ENCODE measurements at places on chromosomes 6 and 20. TPM values are rescaled to one million over a fixed set of nuclear protein-coding genes. Genes with fewer than 3 reads are reported as not detected.

The AKIRIN2 gene
- 25.1 TPM for polyA plus RNA-seq

The GPLD1 gene
- polyA plus RNA-seq = 0.05 TPM

DNA sequence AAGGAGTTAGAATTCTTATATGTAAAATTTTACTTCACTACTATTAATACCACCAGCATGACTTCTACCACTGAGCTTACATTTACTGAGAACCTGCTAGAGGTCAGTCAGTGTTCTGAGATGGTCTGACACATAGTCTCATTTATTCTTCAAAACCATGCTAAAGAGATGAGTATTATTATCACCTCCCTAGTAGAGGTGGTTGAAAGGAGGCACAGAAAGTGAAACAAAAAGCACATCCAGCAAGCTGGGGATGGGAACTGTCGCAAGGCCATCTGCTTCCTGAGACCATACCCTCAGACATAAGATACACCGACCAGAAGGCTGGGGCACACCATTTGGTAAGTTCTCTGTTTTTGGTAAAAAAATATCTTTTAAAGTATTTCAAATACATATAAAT is 137.7 kb downstream of the INSM1 start:
- no peak for DNase-seq

- peak; percentile 77 for DNase-seq
Measured at GRCh38 chr6:32968867-32969684, 682 bp downstream of the BRD2 start.

GRCh38 chr6:72977114-72977513 is 248.2 kb downstream of the KHDC1L start:
- no peak for DNase-seq

- DNase-seq = peak; percentile 73
Measured at GRCh38 chr20:41218466-41218865, 81.1 kb downstream of the PLCG1 start.

- DNase-seq = no peak
Measured at GRCh38 chr6:138145402-138145801, 16.3 kb upstream of the ARFGEF3 start.

DNA sequence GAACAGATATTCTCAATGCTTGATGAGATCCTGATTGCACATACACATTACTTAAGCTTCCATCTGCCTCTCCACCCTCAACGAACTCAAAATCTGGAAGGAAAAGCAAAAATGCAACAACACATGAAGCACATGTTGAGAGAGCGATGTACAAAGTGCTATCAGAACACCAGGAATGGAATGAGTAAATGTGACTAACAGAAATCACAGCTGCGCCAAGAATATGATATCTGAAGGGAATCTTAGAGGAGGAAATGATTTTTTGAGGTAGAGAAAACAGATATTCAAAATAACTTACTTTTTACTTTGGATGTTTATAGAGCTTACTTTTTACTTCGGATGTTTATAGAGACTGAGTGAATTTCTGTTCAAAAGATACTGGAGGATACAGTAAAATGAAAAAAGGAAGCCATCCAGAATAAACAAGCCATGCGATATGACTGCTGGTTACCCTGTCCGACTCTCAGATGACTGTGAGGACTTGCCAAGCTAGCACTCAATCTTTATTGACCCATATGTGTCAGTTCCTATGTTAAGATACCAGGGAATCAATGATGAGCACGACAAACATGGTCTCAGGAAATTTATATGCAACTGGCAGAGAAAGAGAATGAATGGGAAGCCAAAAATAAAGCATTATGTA is 102.0 kb downstream of the SMLR1 start:
- DNase-seq = peak; percentile 91

DNA sequence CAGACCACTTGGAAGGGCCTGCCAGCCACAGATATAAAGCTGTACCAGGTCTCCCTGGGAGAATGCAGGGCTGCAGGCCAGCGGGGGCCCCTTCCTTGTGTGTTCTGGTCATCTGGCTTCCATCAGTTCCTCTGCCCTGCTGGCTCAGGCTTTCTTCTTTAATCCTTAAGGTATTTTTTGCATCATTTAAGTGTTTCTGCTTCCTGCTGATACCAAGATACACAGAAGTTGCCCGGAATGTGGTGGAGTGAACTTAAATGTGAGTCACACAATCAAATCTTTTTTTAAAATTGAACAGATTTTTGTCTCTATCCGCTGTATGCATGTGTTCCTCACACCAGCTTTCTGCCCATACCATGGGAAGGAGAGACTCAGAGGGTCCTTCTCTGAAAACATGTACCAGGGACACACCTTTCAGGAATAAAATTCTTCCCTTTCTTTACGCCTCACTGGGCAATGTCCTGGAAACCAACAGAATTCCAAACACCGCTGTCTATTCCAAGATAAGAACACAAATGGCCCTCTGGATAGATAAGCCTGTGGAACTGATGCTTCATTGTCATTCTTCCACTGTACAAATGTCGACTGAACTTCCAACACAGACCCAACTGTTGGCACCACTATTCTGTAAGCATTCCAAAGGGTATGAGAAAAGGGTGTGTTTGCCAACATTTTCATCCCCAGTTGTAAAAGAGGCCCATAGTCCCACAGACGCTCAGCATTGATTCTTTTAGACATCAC is 206.2 kb upstream of the MYLIP start:
- DNase-seq = no peak

The MAFB gene
- polyA plus RNA-seq = 0.10 TPM

- DNase-seq = peak; percentile 88
Measured at GRCh38 chr6:84150705-84151104, 76.7 kb downstream of the CEP162 start.

DNA sequence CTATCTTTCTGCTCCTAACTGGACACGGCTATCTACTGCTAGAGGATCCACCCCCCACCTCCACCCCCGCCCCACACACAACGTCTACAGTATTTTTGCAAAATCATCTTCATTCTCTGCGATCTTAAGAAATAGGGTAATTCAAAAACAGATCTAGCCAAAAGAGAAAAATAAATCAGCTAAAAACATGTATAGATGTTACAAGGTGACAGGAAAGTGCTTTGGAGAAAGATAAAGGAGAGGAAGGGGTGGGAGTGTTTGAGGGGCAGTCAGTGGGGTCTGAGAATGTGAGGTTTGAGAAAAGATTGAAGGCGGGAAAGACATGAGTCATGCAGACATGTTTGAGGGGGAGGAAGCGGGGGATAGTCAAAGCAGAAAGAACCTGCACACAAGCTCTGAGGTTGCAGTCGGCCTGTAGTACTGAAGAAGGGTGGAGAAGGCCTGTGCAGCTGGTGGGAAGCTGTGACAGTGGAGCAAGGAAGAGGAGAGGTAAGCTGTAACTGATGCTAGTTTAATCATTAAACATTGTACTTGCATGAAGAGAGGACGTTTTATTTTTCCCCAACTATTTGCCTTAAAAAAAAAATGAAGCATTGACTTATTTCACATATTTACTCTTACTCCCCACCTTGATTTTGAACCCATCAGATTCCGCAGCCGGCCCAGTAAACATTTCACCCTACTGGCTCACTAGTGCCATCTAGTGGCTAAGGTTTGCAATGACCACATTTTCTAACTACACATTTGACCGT is 332.6 kb downstream of the ADGRB3 start:
- DNase-seq = peak; percentile 29
